ENCODE measurements at places on chromosomes 7 and 10.

DNA sequence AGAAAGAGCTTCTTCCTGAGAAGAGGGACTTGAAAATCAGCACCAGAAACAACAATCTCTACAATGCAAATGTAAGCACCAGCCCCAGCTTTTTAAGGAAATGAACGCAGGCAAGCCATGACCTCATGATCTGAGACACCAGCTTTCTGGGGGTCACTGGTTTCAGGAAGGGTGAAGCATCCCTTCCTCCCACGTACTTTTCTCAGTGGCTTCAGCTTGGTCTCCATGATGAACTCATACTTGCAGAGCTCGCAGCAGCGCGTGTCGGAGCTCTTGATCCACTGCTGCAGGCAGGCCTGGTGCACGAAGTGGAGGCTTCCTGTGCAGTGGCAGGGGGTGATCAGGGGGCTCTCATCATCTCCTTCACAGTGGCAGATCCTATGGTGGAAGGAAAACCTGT is 87.0 kb downstream of the ALOX5 start:
- peak; percentile 86 for DNase-seq

- no peak for DNase-seq
These were observed 266.8 kb downstream of the INHBA start for GRCh38 chr7:41436139-41436538.

- peak; percentile 53 for DNase-seq
These were observed 608 bp downstream of the HHEX start for GRCh38 chr10:92690211-92690914.

- DNase-seq, result no peak
These were observed 38.8 kb downstream of the RNLS start for GRCh38 chr10:88544140-88544870.

DNA sequence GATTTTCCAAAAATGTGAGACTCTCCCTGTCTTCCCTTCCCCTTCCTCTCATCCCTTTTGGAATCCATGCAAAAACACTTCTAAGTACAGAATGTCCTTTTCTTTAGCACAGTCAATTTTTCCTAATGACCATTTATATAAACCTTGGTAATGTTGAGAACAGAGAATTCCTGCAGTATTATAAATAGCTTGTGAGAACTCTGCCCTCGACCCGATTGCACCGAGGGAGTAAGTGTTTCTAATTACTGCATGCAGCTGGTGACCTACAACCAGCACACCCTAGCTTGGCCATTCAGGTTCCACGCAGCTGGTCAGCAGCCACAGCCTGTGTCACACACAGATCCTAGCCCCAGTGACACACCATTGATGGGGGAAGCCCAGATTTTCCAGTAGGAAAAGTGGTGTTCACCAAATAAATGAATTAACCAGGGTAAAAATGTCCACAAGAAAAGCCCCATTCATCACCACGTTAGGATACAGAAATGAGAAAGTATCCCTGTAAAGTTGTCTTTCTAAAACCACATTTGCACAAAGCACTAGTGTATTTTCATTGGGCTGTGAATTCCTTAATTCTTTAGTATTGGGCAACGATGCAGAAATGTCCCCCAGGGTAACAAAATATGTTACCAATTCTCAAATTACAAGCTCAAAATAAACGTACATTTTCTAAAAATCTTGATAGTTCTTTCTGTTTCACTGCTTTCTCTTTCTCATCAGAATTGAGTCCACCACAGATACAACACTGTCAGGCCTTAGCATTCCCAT is 499.0 kb upstream of the KLF6 start:
- DNase-seq, result no peak

- no peak for DNase-seq
These were observed 282.3 kb downstream of the USP6NL start for GRCh38 chr10:11329062-11329673.

GRCh38 chr7:76338298-76339084 is 20.3 kb downstream of the YWHAG start:
- DNase-seq, result no peak

DNA sequence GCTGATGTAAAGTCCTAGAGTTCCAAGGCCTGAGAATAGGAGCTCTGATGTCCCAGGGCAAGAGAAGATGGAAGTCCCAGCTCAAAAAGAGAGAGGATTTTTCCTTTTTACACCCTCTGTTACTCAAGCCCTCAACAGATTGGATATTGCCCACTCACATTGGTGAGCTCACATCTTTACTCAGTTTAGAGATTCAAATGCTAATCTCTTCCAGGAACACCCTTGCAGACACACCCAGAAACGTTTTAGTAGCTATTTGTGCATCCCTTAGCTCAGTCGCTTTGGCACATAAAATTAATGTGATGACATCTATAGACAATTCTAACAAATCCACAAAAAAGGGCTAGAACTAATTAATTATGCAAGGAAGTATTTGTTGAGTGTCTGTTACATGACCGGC is 27.1 kb downstream of the ARMC3 start:
- no peak for DNase-seq

DNA sequence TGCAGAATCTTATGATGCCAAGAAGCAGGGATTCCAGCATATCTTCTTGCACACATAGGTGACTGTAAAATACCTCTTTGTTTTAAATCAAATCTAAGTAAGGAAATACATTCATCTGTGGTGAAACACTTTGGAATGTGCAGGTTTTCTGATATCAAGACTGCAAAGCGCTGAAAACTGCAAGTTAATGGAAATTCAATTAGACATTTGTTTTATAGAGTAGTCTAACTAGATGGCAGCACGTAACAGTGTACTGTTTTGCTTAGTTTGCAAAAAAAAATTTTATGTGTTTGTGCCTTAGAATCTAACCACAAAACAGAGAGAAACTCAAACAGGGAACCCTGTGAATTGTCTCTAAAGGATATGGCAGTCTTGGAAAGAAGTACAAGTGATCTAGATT is 259.2 kb downstream of the HDAC9 start:
- DNase-seq, result no peak

GRCh38 chr10:36779238-36779846 is 346.1 kb upstream of the ANKRD30A start:
- no peak for DNase-seq

GRCh38 chr10:44051091-44051490 is 333.8 kb downstream of the CXCL12 start:
- DNase-seq, result no peak

- DNase-seq, result no peak
These were observed 319.7 kb downstream of the HPSE2 start for GRCh38 chr10:98915911-98916310.

DNA sequence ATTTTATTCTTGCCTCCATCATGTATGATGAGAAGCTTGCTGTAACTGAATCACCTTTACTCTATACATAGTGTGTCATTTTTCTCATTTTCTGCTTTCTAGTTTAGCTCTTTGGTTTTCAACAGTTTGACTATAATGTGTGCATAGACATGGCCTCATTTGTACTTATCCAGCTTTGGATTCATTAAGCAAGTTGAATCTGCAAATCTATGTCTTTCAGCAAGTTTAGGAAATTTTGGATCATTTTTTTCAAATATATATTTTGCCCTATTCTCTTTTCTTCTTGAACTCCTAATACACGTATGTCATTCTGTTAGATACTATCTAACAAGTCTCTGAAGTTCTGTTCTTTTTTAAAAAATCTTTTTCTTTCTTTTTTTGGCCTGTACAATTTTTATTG is 57.8 kb downstream of the PRLHR start:
- no peak for DNase-seq

All from GM13977 (cell line).